ENCODE measurements at places on chromosomes 16 and 17.

DNA sequence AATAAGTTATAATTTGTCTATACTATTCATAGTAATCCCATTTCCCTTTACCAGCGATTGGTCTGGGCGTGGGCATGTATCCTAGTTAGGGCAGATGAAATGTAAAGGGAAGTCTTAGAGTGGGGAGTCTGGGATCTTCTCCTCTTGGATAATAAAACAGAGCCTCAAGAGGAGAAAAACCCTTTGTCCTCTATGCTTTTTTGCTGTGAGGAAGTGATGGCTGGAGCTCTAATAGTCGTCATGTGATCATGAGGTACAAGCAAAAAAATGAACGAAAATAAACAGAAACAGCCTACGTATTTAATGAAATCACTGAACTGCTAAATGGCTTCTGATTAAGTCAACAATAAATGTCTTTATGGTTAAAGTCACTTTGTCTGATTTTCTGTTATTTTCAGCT lies 26.8 kb downstream of the EFCAB5 start:
- no peak for DNase-seq

GRCh38 chr16:15403392-15403995 lies 7.9 kb downstream of the MPV17L start:
- DNase-seq: no peak

DNA sequence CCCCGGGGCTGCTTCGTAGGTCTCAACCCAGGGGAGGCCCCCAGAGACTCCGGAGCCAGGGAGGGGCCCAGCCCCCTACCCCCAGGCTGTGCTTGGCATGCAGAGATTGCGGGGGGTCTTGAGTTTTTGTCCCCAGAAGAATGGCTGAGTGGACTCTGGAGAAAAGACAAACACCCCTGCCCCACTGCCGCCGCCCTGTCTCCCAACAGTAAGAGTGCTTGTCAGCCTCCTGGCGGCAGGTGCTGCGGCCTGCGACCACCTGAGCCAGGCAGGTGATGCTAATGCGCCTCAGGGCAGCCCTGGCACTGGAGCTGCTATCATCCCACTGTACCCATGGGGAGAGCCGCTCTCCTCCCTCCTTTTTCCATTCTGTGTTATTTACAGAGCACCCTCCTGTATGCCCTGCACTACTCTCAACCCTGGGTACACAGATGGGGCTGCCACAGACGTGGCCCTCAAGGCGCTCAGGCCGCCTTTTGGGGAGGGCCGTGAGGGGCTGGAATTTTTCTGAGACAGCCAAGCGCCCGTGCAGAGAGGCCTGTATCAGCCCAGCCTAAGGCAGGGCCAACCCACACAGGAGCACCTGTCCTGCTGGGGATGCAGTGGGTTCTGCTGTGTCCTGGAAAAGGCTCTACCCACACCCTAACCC lies 2.6 kb upstream of the IL17C start:
- DNase-seq: no peak

- no peak for DNase-seq
Observed at GRCh38 chr17:68391561-68392268, 65.6 kb downstream of the WIPI1 start.

- no peak for DNase-seq
Observed at GRCh38 chr16:4409081-4409932, 7.1 kb downstream of the CORO7 start.

GRCh38 chr17:57507828-57508227 lies 237.3 kb downstream of the CCDC182 start:
- DNase-seq: no peak

GRCh38 chr17:57006040-57006439 lies 28.1 kb downstream of the SCPEP1 start:
- no peak for DNase-seq

DNA sequence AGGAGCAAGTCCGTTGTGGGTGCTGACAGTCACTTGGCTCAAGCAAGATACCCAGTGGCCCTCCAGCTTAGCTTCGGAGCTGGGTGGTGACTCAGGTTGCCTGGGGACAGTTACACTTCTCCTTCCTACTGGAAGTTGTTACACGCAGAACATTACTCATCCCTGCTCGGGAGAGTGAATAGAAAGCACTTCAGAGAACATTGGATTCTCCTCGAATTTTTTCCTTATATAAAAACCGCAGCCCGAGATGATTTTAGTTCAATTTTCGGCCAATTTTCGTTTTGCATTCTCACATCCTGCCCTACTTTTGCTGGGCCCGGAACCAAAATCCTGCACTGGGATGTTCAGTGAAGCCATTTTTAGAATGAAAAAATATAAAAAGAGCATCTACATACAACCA lies 99.7 kb downstream of the ELAC2 start:
- DNase-seq: no peak

DNA sequence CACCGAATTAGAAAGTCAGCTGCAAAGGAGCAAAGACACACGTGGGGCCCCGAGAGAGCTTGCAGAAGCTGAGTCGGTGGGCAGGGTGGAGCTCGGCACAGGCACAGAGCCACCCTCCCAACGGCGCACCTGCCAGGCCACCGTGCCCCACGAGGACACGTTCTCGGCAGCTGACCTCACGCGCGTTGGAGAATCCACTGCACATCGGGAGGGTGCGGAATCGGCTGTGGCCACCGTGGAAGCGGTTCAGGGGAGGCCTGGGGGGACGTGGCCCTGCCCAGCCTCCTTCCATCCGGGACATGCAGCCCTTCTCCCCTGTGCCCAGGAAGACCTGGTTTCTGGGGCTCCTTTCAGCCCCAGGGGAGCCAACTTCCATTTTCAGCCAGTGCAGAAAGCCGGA lies 20.9 kb upstream of the ZFPM1 start:
- DNase-seq: no peak

DNA sequence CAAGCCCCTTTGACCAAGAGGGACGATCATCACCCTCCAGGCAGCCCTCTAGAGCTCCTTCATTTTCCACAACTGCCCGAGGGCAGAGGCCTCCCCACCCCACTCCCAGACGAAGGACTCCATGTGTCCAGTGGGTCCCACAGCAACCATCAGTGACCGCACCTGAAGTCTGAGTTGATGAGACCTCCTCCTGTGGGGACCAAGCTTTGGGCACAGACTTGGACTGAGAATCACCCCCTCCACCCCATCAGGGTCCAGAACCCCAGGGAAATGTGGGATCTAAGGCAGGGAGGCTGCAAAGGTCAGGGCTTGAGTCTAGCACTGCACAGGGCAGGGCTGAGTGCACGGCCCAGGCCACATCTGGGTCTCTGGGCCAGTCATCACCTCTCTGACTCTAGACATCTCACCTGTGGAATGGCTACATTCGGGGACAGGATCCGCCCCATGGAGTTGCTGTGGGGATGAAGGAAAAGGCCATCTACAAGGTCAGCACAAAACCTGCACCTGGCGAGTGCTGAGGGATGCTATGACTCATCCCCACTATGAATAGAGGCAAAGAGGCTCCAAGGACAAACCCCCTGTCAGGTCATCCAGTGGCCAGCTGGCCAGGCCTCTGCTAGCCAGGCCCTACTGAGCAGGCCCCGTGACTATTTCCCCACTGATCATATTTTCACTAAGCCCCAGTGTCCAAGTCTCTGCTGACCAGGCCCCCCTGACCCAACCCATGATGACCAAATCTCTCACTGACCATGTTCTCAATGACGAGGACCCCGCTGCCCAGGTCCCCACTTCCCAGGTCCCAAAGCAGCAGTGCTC lies 38.4 kb downstream of the TNFRSF13B start:
- no peak for DNase-seq

DNA sequence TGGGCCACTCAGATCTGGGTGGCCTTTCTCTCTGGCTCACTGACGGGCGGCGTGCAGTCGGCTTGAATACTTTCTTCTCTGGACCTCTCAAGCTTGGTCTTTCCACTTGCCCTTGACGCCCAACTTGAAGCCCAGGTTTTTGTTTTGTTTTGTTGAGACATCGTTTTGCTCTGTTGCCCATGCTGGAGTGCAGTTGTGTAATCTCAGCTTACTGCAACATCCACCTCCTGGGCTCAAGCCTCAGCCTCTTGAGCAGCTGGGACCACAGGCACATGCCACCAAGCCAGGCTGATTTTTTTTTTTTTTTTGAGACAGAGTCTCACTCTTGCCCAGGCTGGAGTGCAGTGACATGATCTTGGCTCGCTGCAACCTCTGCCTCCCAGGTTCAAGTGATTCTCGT lies 22.7 kb upstream of the KIF19 start:
- no peak for DNase-seq

- DNase-seq: no peak
Observed at GRCh38 chr16:9235867-9236266, 144.4 kb downstream of the HAPSTR1 start.

GRCh38 chr16:4399001-4399730 lies 17.2 kb downstream of the CORO7 start:
- DNase-seq: no peak

DNA sequence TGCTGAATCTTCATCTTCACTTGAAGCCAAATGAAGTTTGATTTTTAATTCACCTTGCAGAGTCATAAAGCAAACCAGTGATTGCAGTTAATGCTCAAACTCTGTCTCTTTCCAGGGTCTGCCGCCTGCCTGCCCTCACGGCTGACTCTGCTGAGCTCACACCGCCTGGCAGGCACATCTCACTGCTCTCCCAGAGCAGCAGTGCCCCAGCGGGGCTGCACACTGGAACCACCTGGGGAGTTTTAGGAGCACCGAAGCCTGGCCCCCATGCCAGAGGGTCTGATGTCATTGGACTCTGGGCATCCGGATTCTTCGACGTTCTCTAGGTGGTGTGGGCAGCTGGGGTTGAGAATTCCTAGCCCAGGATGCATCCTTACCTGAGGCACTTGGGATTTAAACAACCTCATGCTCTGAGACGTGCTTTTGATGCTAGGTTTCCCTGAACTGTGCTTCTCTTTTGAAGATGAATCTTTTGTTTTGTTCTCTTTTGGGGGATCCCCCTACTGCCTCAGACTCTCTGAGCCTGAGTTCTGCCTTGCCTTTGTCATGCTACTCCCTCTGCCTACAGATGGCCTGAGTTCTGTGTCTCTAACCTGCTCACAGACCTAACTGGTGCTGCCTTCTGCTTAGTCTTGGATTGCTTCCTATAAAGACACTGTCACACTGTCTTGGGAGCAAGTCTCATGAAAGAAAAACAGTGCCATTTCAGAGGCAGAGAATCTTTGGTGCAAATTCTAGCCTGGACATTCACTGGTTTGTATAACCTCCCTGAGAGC lies 438.1 kb upstream of the CCL2 start:
- DNase-seq: no peak

- no peak for DNase-seq
Observed at GRCh38 chr17:16438173-16438556, 22.8 kb downstream of the TRPV2 start.

DNA sequence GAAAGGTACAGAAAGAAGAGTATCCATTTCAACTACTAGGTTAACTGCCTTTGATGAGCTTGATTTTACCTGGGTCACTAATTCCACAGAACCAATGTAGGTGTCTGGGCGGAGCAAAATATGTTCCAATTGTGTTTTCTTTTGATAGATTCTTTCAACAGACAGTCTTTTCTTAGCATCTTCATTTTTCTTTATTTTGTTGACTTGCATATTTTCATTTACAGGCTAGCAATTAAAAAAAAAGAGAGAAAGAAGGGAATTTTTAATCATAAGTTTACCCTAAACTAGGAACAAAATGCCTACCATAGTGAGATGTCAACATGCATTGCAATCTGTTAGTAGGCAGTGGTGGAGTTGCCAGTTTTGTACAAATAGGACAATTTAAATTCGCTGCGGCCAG lies 1.0 kb downstream of the TOP2A start:
- no peak for DNase-seq

DNA sequence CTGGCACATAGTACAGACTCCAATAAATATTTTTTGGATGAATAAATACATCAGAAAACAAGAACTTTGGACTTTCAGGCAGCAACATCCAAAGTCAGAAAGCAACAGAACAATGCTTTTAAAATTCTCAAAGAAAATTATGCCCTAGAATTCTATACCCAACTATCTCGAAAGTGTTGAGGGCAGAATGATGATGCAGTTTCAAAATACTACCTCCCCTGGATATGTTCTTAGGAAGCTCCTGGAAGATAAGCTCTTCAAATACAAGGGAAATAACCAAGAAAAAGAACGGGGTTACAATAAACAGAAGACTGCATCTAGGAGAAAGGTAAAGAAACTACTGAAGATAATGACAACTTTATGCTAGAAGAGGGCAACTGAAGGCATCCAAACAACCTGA lies 11.0 kb downstream of the SIAH1 start:
- DNase-seq: no peak

DNA sequence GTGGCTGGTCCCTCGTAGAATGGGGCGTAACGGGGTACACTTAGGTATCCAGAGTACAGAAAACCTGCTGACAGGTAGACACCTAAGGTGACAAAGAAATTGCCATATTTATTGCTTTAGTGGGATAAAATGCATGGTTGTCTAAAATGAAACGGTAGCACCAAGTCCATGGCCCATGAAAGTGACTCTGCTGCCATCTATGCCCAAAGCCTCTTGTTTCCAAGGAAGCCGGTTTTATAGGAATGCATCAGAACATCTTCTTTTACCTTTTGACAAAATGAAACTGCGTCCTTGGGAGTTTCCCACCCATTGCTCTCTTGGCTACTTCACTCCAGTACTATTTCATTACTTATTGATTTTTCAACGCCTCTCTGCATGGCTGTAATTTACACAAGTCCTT lies 151.3 kb upstream of the ZFHX3 start:
- no peak for DNase-seq

DNA sequence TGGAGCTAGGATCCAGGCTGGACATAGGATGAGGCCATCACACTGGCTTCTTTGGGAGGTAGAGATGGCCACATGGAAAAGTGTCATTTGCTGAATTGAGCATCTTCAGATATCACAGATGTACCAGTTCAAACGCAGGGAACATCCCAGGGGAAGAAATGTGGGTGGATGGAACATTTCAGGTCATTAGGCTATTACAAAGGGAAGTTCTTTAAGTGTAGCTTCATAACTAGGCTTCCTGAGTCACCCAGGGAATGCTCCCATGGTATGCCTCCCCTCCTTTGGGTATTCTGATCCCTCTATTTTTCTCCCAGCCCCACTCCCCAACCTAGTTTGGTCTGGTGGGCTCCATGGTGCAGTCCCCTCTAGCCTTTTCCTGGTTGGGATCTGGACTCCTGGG lies 69.8 kb upstream of the IRX3 start:
- DNase-seq: no peak

- no peak for DNase-seq
Observed at GRCh38 chr16:51557670-51558069, 406.6 kb upstream of the SALL1 start.

GRCh38 chr17:80151333-80151732 lies 4.4 kb upstream of the EIF4A3 start:
- no peak for DNase-seq

- DNase-seq: no peak
Observed at GRCh38 chr16:35798885-35799426, 2339.5 kb downstream of the TP53TG3F start.

DNA sequence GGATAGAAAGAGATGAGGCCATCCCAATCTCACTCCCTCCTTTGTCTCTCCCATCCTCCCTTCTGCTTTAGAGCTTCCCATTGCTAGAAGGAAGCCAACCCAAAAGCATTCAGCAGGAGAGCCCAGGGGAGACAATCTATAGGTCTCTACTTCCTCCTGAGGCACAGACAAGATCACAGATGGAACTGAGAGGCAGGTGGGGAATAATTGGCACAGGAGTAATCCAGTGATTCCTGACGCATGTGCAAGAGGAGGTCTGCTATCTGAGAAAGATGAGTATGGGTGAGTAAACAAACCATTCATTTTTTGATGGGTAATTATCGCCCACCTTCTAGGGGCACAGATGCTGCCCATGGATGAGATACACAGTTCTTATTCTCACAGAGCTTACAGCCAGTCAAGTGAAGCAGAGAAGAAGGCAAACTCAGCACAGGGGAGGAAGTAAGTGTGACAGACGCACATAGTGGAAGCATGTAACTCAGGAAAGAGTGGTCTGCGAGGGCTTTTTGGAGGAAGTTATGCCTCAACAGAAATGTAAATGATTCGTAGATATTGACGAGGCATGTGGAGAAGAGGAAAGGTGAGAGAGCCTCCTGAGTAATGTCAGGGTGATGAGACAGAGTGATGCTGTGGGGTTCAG lies 88.9 kb upstream of the HLF start:
- no peak for DNase-seq
